ENCODE measurements at places on chromosomes 2 and 18.

GRCh38 chr2:53827398-53828175 is 32.2 kb downstream of the GPR75 start:
- no peak for DNase-seq

- DNase-seq = no peak
Observed at GRCh38 chr18:26706911-26707351, 158.6 kb downstream of the AQP4 start.

- no peak for DNase-seq
Observed at GRCh38 chr2:81714817-81715216, 1410.3 kb upstream of the LRRTM1 start.

DNA sequence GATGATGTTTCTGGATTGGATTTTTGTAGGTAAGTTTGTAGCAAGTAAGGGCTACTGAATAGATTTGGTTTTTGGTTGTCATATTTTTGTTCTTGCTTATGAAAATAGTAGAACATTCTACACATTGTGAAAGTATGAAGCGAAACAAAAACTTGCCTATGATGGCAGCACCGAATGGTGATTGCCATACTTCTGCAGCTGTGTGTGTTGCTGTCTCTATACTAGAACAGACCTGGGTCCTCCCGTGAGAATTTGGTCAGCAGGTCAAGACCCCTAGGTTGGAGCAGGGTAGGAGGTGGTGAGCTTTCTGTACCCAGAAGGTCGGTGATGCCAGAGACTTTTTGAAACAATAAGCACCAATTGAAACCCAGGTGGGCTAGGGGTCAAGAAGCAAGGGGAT is 322.6 kb downstream of the PRKCE start:
- DNase-seq = no peak

DNA sequence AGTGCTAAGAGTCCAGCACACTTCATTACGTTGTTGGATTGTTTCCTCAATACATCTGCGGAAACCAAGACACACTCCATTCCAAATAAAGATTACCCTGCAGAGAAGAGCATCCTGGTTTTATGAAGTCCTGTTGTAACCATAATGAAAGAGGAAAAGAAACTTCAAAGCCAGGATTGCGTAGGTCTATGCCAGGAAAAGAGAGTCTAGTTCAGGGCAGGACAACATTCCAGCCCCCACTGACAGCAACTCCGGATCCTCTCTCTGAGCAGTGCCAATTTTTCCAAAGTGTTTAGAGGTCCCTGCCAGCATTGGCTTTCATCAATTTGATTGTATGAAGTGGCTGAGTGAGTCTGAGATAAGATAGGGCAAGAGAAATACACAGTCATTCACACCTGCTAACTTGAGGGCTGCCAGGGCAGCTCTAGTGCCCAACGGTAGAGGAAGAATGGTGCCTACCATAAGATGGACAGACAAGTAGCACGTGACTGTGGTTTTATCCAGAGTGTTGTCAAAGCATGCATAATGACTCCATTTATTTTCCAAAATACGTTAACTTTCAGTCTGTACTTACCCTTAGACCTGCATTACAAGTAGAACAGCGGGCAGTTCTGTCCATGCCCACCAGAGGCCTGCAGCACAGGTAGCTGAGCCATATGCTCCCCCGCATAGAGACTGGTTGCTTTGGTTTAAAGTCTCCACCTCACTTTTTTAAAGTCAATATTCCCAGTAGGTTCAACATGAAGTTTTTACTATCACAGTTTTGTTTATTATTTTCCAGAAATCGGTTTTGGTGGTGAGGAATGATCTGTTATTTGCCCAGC is 23.7 kb downstream of the PIEZO2 start:
- DNase-seq = no peak

- DNase-seq = no peak
Observed at GRCh38 chr2:28588292-28588670, 92.4 kb downstream of the PLB1 start.

DNA sequence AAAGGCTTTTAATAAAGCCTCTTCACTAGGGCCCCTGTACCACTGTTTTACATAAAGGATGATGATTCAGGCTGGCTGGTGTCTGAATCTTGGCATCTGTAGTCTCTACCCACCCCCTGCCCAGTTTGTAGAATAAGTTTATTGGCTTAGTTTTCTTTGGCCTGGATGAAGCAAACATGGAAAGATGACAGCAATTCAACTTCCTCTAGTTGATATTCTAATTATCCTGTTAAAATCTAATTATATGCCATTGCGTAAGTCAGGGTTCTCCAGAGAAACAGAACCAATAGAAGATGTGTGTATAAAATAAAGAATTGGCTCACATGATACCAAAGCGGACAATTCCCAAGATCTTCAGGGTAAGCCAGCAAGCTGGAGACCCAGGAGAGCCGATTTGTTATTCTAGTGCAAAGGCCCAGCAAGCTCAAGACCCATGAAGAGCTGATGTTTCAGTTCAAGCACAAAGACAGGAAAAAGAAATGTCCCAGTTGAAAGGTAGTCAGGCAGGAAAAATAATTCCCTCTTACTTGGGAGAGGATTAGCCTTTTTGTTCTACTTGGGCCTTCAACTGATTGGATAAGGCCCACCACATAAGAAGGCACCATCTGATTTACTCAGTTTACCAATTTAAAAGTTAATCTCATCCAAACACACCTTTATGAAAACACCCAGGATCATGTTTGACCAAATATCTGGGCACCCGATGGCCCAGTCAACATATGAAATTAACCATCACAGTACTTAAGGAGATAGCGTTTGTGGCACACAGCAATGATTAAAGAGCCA is 82.6 kb upstream of the LYPD1 start:
- no peak for DNase-seq

DNA sequence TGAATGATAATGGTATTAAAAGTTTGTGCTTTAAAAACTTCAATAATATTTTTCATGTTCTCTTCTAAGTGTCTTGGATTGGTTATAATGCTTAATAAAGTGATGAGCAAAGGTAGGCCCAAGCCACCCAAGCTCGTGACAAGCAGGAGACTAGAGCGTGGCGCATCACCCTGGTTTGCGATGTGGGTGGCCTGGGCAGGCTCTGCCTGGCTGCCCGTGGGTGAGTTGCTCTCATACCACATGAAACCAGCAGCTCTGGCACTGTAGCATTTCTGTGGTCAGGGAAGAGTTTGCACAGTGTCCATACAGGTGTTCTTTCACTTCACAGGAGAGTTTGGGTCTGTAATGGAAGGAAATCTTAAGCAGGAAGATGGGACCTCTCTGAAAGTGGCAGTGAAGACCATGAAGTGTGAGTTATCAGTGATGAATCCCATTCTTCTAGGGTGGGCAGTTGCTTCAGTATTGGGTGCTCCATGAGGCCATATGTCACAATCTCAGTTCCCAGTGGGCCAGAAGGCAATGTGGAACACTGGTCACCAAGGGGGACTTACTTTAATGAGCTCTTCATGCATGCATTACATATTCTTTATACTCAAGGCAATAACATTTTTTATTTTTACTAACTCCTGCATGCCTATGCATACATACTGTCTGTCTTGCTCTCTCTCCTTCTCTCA is 51.4 kb upstream of the TMEM87B start:
- DNase-seq = no peak

DNA sequence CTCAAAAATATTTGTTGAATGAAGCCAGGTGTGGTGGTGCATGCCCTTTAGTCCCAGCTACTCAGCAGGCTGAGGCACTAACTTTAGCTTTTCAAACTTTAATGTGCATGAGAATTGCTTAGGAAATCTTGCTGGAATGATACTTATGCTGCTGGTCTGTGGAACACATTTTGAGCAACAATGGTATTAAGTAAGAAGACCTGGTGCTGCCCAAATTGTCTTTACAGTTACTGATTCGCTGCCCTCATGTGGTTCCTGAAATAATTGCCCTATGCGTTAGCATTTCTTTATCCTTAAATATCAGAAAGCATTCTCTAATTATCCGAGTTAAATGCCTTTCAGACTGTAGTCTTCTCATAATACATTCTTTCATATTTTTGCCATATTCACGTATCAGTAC is 76.0 kb upstream of the SESTD1 start:
- no peak for DNase-seq

GRCh38 chr2:10490806-10491291 is 42.7 kb upstream of the ODC1 start:
- no peak for DNase-seq

GRCh38 chr2:9877726-9878125 is 34.5 kb downstream of the TAF1B start:
- DNase-seq = no peak

DNA sequence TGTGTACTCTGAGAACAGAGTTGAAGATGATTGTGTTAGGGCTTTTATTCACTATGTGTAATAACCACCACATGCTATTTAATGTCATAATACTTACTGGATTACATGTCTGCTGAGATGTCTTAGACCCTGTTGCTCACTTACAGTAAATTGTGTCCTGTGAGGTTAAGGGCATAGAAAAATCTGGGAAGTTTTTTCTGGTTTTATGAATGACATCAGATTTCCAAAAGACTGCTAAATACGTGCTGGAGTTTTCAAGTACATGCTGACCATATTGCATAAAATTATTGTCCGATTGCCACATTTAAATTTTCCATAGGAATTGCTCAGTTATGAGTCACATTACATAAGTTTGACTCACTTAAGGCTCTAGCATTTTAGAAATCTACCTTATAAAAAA is 96.7 kb upstream of the COL5A2 start:
- no peak for DNase-seq

- no peak for DNase-seq
Observed at GRCh38 chr18:74299746-74300145, 8.0 kb upstream of the CYB5A start.

GRCh38 chr2:130864830-130865800 is 28.4 kb downstream of the ARHGEF4 start:
- DNase-seq = no peak

- DNase-seq = no peak
Observed at GRCh38 chr2:218811382-218811781, 20.2 kb downstream of the PRKAG3 start.

DNA sequence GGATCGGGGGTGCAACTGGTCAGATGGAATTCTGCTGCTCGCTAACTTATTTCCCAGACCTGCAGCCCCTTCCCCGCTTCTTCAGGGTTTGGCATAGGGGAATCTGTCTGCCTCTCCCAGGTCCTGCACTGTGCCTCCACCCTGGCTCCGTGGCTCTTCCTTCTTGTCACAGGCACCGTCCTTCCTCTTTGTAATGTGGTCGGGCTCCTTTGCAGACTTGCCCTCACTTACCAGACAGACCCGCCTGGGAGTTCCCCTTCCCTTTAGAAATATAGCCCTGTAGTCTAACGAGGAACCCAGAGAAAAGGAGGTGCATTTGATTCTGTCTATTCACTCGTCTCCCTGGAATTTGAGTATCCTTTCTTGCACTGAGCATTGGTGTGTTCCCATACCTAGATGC is 63.9 kb upstream of the PAX8 start:
- no peak for DNase-seq

DNA sequence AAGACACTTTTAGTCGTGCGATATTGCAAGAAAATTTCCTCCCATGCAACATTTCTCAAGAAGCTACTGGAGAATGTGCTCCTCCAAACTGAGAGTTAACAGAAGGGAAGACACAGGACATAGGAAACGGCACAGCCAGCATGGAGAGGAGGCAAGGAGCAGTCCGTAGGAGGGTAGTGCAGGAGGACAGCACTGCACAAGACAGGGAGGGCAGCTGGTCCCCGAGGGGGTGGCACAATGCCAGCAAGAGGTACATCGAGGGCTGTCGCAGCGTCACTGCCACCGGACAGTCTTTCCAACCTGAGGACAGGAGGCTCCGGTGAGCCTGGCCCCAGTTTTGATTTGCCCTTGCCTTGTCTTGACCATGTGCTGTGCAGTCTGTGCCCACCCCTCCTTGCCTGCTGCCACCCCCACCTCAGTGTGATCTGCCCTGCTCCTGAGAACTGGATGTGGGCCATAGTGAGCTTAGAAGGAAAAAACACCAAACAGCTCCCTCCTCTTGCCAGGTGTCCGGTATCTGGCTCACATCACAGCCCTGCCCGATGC is 81.6 kb upstream of the LAPTM4A start:
- no peak for DNase-seq

DNA sequence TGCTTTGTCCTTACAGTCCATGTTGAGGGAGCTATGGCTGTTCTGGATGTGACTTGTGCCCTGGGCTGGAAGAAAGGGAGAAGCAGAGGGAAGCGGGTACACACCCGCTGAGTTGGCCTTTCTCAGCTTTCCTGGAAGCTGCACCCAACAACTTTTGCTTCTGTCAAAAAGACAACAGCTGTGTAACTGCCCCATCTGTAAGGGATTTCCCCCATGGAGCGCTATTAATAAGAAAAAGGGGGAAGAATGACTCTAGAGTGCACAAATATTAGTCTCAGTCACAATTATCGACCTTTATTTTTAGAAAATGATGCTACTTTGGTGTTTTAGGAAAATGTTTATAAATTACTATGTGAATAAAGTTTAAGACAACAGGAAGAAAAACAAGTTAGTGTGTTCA is 368.3 kb downstream of the RAD51AP2 start:
- no peak for DNase-seq

GRCh38 chr2:143262389-143262788 is 133.2 kb downstream of the ARHGAP15 start:
- DNase-seq = no peak

- no peak for DNase-seq
Observed at GRCh38 chr2:6957031-6957714, 40.0 kb downstream of the RNF144A start.

- no peak for DNase-seq
Observed at GRCh38 chr2:171615069-171615468, 72.2 kb upstream of the DYNC1I2 start.

GRCh38 chr18:55069497-55069896 is 110.2 kb upstream of the CCDC68 start:
- no peak for DNase-seq

DNA sequence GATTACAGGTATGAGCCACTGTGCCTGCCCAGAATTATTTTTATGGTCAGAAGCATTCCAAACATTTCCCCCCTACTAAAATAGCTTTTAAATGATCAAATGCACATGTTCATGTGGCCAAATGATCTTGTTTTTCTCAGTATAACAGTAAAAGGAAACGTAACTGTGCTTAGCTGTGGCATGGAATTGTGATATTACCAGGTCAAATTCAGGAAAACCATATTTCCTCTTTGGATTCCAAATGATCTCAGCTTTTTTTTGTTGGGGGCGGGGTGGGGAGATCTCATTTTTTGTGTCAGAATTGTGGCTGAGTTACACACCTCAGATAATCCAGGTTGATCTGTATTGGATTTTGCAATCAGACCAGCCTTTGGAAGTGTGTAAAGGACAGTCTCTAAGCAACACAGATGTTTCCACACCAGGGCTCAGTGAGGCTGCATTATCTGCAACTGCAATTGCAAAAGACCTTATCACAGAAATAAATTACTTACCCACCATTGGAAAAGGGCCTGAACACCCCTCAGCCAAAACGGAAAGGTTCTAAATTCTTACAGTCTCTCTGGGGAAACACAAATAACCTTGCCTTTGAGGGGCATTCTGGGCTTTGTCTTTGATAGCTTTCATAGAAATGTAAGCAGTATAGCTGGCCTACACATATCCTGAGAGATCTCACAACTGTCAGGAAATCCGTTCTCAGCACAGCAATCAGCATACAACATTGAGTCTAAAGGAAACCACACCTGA is 8.4 kb downstream of the CASP10 start:
- DNase-seq = no peak

Data from activated naive CD4-positive, alpha-beta T cell treated with anti-CD3 and anti-CD28 coated beads, Interleukin-2, amount 50 U/mL, for 16 hours (primary cell).